Activated CD4-positive, alpha-beta T cell treated with anti-CD3 and anti-CD28 coated beads, Interleukin-2, amount 10 ng/mL, durations not matched to agents 24 days and 14 days (primary cell): ENCODE measurements at places on chromosomes 2 and 18. TPM values are rescaled to one million over a fixed set of nuclear protein-coding genes. Genes with fewer than 3 reads are reported as not detected.

- DNase-seq = no peak
Observed at GRCh38 chr2:169080250-169081069, 11.1 kb downstream of the DHRS9 start.

GRCh38 chr2:224469374-224469964 is 67.6 kb upstream of the FAM124B start:
- no peak for DNase-seq

CIB4 gene
- not detected in 2 replicates for total RNA-seq

GRCh38 chr2:240796543-240797499 is 23.2 kb downstream of the KIF1A start:
- no peak for DNase-seq

DNA sequence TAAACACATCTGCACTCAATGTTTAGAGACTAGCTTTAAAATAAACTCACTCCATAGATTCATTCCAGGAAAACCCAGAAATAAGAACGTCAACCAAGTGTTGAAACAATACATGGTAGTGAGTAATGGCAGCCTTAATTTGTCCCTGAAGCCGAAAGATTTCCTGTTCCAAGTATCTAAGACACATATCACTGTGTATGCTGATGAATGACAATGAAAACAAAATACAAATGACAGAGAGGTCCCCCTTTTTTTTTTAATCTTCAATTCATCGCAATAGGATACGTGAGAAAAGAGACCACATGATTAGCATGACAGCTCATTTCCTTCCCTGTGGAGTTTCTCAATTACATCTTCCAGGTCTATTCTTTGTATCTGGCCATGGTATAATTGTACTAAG is 160.5 kb upstream of the STK17B start:
- no peak for DNase-seq

GRCh38 chr18:60215432-60215831 is 157.1 kb downstream of the MC4R start:
- DNase-seq = no peak

C2orf78 gene
- 0.07 TPM in 1 of 2 replicates, not detected in the other for total RNA-seq
